Hippocampal formation (tissue), 2 donors: ENCODE measurements at places on chromosomes 6 and 20.
A peak's percentile ranks its signal among the peaks of the same experiment; 100 is the strongest.

- DNase-seq, result no peak
Measured at GRCh38 chr20:20303320-20303719, 64.6 kb upstream of the INSM1 start.

DNA sequence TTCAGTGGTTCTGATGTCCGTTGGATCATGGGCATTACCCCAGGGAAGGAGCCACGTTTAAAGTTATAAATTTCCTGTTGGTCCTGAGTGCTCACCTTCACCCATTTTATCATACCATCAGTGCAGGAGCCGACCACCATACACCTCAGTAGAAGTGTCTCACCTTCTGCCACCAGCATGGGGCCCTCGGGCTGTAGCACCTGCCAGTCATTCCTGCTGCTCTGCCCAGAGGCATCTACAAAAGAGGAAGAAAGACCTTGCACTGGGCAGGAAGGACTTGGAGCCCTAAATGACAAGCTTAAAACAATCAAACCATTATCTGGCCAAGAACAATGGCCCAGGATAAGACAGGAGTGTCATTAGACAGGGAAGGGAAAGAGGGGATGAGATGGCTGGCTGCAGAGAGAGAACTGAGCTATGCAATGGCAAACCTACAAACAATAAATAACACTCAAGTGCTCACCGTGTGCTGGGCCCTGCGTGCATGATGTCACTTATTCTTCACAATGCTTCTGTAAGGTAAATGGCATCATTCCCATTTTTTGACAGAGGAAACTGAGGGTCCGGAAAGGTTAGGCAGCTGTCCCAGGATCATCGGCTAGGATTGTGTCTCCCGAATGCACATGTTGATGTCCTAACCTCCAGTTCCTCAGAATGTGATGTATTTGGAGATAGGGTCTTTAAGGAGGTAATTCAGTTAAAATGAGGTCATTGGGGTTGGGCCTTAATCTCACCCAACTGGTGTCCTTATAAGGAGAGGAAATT lies 11.2 kb downstream of the SIRPB2 start:
- DNase-seq, result no peak

DNA sequence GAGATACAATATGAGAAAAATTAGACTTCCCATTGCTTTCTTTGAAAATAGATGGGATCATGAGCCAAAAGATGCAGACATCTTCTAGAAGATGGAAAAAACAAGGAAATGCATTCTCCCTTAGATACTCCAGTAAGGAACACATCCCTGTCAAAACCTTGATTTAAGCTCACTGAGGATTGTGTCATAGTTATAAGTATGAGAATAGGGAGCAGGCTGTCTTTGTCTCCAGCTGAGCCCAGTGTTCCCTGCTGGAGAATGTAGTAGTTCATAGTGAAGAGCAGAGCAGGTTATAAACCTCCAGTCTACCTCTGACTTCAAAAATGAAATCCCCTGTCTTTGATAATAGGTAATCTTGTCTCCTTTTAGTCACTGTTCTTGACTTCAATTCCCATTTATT lies 589.9 kb downstream of the PHF3 start:
- DNase-seq, result no peak

DNA sequence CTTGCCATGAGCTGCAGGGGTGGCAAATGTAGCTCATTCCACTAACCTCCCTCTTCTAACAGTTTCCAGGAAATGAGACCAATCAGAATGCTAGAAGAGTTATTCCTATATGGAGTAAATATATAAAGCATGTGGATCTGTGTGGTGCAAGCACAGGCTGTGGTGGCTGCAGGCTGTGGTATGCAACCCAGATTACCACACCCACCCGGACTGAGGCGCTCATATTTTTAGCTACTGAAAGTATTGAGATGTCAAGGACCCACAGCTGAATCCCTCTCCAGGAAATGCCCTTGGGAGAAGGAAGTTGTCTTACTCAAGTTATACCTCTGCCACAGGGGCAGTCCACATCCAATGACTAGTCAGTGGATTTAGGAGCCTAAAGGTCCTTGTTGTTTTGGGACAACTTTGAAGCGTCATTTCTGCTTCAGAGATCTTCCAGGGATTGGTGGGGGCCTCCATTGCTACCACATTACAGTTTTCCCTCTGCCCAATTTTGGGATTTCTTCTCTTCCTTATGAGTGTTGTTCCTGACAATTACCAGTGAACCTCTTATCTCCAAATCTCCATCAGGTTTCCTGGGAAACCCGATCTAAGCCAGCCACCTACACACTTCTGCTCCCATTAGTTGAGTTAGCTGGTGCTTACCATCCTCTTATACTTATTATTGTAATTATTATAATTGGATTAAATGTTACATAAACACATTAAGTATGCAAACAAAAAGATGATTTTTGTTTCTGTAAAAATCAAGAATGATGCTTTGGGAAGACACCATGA lies 12.1 kb upstream of the REPS1 start:
- no peak for DNase-seq

- peak; percentile 71 for DNase-seq
Measured at GRCh38 chr6:41424370-41425058, 89.1 kb downstream of the NCR2 start.

- no peak for DNase-seq
Measured at GRCh38 chr6:131791476-131791875, 16.3 kb upstream of the ENPP1 start.

- DNase-seq, result no peak
Measured at GRCh38 chr6:147787417-147787816, 278.9 kb downstream of the SAMD5 start.
